ENCODE measurements at places on chromosomes 4 and X.

DNA sequence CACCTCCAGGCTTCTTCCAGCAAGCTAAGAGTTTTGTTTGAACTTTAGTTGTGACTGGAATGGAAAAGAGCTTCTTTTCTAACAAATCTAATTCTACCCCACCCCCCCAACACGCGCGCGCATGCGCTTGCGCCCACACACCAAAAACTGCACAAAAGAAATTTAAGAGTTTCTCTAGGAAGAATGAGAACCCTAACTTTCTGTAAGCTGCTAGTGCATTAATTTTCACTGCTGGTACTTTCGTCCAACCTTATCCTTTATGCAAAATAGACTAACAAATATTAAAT is 9.0 kb upstream of the INTU start:
- no peak for DNase-seq

DNA sequence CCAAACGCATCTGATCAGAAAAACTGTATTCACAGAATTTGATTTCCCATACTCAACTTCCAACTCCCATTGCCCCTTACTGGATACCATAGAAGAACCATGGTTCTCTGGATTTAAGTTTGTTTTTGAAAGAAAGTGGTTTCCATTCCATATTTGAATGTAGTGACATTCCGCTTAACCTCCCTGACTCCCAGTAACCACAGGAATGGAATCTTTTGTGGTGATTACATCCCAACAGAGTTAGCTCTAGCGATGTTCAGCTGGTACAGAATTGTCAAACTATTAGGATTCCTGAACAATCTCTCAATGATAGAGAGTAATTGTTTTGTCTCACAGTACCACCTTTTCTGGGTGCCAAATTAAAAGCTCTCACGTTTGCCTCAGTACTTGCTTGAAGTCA is 1.7 kb downstream of the NUDT10 start:
- no peak for DNase-seq

- no peak for DNase-seq
Observed at GRCh38 chr4:26281881-26282280, 38.9 kb upstream of the RBPJ start.

GRCh38 chr4:168859888-168860694 is 150.0 kb downstream of the CBR4 start:
- DNase-seq, result no peak

GRCh38 chr4:171812665-171813525 is at the start of gene GALNTL6:
TSS of gene GALNTL6 (plus strand) at chr4:171813404.
- DNase-seq, result no peak
